ENCODE measurements at places on chromosomes 1 and 21.
A peak's percentile ranks its signal among the peaks of the same experiment; 100 is the strongest.

- DNase-seq = no peak
These were observed 2.8 kb downstream of the ALDH4A1 start for GRCh38 chr1:18899363-18900049.

- DNase-seq = no peak
These were observed 15.7 kb downstream of the GAS5 start for GRCh38 chr1:173852105-173852504.

- no peak for DNase-seq
These were observed 38.5 kb upstream of the USP1 start for GRCh38 chr1:62398377-62398776.

- no peak for DNase-seq
These were observed 110.3 kb upstream of the WNT4 start for GRCh38 chr1:22253012-22253790.

- no peak for DNase-seq
These were observed 5.0 kb downstream of the ZBTB17 start for GRCh38 chr1:15970911-15971310.

DNA sequence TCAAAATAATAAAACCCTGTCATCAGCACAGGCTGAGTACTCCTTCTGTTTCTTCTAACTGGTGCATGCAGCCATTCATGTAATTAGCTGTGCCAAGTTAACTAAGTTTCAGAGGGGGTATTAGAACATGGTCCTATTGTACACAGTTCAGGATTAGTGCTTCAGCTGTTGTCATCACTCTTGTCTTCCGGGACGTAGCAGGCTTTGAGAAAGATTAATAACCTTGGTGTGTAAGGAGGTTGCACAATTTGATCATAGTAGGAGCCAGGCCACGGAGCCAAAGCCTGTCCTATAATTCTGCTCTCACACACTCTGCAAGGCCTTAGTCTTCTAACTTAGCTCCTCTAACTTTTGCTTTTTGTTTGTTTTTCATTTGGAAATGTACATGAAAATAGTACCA, 44.7 kb downstream of the PTGFRN start:
- DNase-seq = no peak

DNA sequence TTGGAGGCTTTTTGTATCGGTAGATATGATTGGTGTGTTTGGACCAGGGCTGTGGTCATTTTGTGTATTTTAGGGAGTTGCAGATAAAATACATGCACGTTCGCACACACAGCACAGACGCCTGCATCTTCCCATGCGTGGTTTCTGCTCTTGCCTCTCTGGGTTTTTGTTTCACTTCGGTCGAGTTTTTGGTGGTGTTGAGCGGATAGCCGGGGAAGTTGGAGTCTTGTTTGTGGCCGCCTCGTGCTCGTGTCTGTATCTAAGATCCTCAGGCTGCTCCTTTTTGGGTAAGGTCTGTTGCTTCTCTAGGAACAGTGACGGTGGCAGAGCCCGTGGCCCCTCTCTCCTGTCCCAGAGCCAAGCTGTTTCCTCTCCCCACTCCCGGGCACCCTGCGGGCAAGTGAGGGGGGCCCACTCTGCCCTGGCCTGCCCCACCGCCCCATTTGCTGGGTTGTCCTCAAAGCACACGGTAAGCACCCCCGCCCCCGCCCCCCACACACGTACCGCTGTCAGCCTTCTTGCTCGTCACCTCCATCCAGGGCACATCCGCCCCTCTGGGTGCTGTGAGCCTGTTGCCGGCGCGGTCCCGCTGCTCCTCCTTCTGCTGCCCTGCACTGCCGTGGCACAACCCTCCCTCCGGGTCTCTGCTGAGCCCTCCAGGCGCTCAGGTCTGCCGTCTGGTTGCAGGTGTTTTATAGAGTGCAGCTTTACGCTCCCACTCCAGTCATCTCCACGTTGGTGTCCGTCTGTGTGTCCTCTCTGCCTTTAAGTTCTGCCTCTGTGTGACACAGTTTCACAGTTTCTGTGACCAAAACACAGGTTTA, 51.9 kb downstream of the AGPAT3 start:
- DNase-seq = no peak

- DNase-seq = no peak
These were observed 463.1 kb downstream of the USP25 start for GRCh38 chr21:16192902-16193301.

DNA sequence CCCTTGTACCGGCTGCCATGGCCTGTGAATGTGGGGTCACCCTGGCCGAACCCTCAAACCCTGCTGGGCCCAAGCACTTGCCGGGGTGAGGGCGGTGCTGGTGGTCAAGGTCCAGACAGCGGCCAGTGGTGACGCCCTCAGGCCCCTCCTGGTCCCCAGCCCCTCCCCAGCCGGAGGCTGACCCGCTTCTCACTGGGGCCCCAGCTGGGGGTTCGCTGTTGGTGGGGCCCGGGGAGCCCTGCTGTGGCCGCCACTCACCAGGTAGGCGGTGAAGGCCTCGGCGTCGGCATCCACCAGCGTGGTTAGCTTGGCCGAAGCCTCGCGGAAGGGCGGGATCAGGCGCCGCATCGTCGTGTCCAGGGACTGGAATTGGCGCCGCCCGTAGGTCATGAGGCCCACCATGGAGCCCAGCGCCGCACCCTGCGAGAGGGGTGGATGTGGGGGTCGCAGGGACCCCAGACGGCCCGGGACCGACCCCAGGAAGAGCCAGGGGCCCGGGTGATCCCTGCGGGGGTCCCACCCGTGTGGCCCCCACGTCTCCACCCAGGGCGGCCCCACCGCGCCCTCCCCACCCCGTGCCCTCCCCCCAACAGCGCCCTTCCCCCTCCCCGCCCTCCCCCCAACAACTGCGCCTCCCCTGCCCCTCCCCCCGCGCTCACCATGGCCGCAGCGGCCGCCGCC, 10.1 kb downstream of the FTCD start:
- DNase-seq = no peak

GRCh38 chr1:1374589-1374928, 448 bp downstream of the AURKAIP1 start:
- DNase-seq = no peak

GRCh38 chr1:174769961-174770549, 229.7 kb upstream of the CACYBP start:
- DNase-seq = peak; percentile 31

Measured in smooth muscle cell of the brain vasculature (primary cell).